ENCODE measurements at places on chromosomes 5 and 9. TPM values are rescaled to one million over a fixed set of nuclear protein-coding genes. Genes with fewer than 3 reads are reported as not detected.
A peak's percentile ranks its signal among the peaks of the same experiment; 100 is the strongest.

- no peak for DNase-seq
These were observed 125.6 kb downstream of the TRIO start for GRCh38 chr5:14268738-14269137.

GRCh38 chr9:81604306-81605169, 84.8 kb downstream of the TLE1 start:
- DNase-seq, result no peak

GRCh38 chr5:132751444-132751843, 4.2 kb downstream of the CCNI2 start:
- DNase-seq, result peak; percentile 77

- no peak for DNase-seq
These were observed 48.7 kb upstream of the ORM1 start for GRCh38 chr9:114274217-114274616.

DNA sequence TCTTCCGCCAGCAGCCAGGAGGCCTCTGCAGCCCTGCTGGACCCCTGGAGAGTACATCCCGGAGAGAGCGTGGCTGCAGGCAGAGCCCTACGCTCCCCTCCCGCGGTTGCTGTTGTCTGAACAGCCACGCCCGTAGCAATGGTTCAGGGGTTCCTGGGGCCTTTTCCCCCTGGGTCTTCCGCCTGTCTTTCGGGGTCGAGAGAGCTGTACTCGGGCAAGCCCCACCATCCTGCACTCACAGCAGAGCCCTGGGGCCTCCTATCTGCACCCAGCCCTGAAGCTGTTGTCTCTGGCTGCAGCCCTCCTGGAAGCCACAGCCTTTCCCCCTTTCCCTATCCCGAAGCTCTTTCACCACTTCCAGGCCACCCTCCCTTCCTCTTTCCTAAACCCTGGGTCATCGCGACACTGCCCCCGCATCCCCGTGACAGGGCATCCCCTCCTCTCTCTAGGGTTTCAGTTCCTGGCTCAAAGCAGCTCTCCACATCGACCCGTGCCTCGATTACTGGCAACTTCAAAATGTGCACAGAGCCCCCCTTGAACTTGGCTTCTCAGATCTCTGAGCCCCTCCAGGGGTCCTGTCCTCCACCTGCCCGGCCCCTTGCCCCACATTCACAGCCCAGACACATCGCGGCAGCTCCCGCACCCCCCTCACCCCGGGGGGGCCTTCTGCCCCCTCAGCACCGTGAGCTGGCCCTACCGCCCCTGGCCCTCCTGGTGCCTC, 43.9 kb upstream of the CEP72 start:
- DNase-seq, result peak; percentile 5

GRCh38 chr9:87682618-87683017, 43.3 kb upstream of the CTSL start:
- no peak for DNase-seq

DNA sequence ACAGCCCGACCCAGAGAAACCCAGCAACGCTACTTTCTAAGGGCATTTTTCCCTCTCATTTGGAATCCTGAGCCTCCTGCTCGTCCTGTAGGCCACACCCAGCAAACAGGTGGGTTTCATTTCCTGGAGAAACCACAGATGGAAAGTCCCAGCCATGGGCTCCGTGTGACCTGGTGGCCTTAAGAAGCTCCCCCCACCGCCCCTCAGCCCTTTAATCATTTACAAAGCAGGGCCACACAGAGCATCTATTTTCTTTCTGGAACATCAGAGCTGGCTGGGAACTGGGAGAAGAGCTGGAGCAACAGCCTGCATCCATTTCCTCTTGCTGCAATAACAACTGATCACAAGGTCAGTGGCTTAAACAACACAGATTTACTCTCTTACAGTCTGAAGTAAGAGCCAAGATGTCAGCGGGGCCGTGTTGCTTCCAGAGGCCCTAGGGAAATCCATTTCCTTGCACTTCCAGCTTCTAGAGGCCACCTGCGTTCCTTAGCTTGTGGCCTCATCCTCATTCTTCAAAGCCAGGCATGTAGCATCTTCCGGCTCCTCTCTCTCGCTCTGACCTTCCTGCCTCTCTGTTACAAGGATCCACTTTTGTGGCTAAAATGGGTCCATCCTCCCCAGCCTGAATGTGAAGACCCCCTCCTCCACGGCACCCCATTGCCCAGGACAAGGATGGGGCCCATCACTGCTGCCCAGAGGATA, 40.5 kb downstream of the C9orf50 start:
- DNase-seq, result peak; percentile 66

DNA sequence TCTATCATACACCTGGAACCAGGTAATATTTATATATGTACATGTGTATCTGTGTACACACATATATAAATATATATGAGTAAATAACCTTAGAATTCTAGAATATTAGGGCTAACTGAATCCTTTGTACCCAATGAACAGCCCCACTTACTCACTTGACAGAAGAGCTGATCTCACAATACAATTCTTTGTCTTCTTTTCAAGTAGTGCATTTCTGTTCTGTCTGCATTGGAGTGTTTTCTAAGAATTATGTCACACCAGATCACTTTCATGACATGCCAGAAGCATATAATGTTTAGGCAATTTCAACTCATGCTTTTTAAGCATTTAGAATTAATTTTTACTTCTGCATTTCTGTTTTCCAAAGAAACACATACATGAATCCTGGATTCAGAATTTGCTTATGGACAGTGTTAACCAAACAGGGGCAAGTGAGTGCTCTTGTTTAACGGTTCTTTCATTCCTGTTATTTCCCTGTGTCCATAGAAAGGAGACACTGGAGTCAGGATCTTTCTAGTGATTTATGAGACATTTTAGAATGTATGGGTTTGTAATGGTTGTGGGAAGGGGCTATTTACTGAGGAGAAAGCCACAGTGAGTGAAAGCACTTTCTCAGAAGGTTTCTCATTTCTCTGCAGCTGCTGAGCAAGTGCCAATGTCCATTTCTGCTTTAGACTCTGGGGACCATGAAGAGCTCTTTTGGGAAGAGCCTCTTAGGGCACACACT, 123.2 kb downstream of the RMI1 start:
- DNase-seq, result no peak

DNA sequence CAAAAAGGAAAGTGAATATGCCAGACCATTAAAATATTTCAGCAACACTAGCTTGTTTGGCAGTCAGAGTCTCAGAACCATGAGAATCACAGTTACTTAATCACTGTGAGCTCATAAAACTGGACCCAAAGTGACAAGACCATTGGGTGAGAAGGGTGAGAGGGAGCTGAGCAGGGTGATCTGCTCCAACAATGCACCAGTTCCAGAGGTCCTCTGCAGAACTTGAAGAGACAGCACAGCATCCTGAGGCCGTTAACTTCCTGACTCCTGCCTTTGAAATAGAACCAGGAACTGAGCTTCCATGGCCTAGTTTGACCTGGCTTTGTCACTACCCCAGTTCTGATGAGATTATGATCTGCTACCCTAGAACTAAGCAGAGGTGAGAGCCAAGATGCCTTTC, 57.4 kb downstream of the NFIB start:
- DNase-seq, result no peak

GRCh38 chr5:1105350-1106265, 6.3 kb downstream of the SLC12A7 start:
- peak; percentile 65 for DNase-seq

GRCh38 chr9:135098400-135099105, 11.1 kb downstream of the OLFM1 start:
- DNase-seq, result peak; percentile 17

- DNase-seq, result no peak
These were observed 8.9 kb upstream of the PLEKHG4B start for GRCh38 chr5:83029-83428.

GRCh38 chr9:109640580-109641371, 139.2 kb upstream of the PALM2AKAP2 start:
- no peak for DNase-seq

DNA sequence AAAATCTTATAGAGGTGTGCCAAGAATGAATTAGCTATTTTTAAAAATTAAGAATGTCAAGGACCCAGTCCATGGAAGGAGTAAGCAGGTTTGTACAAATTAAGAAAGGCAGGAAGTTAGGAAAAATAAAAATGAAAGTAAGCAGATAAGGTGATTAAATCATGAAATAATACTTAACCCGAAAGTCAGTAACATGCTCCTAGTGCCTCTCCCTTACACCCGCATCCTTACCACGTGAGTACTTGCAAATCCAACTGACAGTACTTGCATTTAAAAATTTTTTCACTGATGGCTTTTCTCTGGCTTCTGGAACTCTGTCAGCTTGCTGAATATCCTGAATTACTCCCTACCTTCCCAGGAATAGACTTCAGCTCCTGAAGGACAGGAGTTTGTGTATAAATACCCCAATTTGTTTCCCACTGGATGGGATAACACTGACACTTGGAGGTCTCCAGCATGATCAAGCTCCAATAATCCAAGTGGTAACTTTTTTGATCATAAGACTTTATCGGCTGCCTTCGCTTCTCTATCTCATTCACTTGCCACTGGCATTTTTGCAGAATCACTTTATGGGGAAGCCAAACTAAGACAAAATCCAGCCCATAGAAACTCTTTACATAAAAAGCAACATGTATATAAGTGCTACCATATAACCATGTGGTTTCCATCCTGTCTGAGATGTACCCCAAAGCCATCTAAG, 41.6 kb upstream of the RICTOR start:
- no peak for DNase-seq

- no peak for DNase-seq
These were observed 123.9 kb downstream of the FBXL17 start for GRCh38 chr5:108257996-108258395.

DNA sequence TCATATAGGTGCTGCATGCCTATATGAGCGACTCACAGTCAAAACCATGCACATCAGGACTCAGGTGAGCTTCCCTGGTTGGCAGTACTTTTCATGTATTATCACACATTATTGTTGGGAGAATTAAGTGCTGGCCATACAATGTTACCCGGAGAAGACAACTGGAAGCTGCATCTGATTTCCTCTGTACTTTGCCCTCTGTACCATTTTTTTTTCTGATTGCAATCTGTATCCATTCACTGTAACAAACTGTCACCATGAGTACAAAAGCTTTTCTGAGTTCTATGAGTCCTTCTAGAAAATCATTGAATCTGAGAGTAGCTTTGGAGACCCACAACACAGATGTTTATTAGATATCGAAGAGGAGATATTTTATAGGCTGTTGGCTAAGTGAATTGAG, 651.0 kb downstream of the NR2F1-AS1 start:
- no peak for DNase-seq

PDE6A gene
- total RNA-seq, result not detected

STK32A gene
- not detected for total RNA-seq

PMPCA gene
- 112 TPM for total RNA-seq

PCSK5 gene
- 2.0 TPM for total RNA-seq

RIOK2 gene
- total RNA-seq, result 41.5 TPM

SECISBP2 gene
- total RNA-seq, result 34.7 TPM

F2RL2 gene
- total RNA-seq, result not detected

SOWAHA gene
- total RNA-seq, result not detected

Measured in activated CD4-positive, alpha-beta memory T cell treated with anti-CD3 and anti-CD28 coated beads for 36 hours (primary cell).